ENCODE measurements at places on chromosomes 7 and 10. TPM values are rescaled to one million over a fixed set of nuclear protein-coding genes. Genes with fewer than 3 reads are reported as not detected.

- DNase-seq: no peak
These were observed 307.9 kb downstream of the WDR11 start for GRCh38 chr10:121158988-121159579.

NCF1 gene
- total RNA-seq: 16.4 TPM

DNA sequence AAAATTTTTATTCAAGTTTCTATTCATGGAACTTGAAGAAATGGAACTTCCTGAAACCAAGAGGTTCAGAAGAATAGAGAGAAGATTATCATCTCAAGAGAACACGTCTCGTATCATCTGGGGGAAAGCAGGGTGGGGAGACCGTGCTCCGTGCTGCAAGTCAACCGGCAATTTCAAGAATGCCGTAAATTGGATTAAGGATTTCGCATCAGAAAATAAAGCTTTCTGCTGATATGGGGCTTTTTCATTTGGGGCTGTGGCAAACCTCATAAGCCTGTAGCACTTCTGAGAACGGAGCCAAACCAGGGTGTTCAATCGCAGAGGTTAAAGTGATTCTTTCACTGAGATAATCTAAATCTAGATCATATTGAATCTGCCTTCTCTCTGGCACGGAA lies 150.1 kb upstream of the NPS start:
- DNase-seq: no peak

FAM25G gene
- not detected for total RNA-seq
